D341Med (cell line): ENCODE measurements at places on chromosomes 3 and 15.

DNA sequence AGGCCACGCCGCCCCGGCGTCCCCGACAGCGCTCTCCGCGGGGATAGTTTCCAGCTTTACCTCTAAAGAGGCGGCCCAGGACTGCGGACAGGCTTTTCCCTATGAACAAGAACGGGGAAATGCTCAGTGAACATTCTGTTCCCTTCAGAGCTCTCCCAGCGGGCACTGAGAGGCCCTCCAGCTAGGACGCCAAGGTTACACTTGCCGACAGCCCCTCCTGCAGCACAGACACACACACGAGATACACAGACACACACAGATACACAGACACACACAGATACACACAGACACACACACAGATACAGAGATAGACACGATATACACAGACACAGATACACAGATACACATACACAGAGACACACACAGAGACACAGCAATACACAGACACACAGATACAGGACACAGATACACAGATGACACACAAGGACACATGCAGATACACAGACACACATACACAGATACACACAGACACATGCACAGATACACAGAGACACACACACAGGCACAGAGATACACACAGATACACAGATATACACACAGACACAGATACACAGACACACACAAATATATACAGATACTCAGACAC is 533 bp upstream of the OCA2 start:
- DNase-seq: no peak

- DNase-seq: no peak
Observed at GRCh38 chr15:35256141-35256540, 171.0 kb upstream of the NANOGP8 start.

DNA sequence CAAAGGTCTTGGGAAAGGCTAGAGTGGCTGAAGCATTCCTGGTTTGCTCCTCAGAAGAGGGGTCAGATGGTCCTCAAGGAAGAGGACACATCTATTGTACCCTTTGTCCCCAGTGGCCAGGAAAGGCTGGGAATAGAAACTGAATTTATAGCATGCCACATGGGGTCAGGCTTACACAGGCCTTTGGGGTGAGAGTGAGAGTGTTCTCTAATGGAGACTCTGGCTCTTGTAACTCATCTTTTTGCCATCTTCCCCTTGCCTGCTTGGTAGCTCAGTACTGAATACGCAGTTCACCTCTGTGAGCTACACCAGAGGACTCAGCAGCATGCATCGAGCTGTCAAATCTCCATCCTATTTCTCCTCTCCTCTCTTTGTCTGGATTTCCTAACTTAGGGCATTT is 87.5 kb downstream of the ATP2B2 start:
- peak; percentile 61 for DNase-seq

DNA sequence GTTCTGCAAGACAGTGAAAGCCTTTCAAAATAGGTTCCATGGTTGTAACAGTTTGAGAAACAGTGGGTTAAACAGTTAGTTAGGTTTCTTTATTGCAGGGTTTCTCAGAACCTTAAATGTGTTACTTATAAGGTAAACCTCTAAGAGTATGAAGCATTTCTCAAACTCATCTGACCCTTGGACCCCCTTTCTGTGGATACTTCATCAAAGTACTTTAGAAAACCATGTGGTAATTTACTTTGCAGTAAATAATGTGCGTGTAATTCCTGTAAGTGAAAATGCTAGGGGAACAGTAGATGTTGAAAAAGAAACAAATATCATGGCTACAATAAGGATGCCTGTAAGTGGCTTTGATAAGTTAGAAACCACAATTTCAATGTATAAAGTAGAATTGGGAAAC is 354.6 kb upstream of the RARB start:
- DNase-seq: no peak

DNA sequence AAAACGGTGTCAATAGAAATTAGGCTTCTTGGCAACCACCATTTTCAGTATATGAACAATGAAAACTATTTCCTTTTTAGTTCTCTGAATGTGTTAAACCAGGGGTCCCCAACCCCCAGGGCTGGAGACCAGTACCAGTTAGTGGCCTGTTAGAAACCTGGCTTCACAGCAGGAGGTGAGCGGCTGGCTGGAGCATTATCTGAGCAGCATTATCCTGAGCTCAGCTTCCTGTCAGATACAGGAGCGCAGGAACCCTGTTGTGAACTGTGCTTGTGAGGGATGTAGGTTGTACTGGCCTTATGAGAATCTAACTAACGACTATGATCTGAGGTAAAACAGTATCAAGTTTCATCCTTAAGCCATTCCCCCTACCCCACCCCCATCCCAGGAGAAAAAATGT is 328.7 kb downstream of the ZBBX start:
- DNase-seq: no peak

DNA sequence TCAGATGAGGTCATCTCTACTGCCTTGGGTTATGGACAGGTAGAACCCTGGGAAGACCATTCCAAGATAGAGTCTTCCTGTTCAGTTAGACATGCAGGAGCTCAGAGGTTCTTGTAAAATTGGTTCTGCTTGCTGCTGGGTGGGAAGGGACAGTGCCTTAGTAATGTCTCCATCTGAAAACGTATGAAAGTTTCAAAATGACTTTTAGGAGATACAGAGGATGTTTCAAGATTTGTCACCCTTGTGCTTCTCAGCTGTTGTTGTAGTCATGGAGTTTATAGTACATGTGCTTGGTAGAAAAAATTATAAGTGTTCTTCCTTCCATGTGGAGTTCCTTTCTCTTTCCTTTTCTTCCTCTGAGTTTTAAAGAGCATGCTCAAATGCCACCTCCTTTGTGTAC is 885.2 kb upstream of the CFAP20DC start:
- DNase-seq: no peak

DNA sequence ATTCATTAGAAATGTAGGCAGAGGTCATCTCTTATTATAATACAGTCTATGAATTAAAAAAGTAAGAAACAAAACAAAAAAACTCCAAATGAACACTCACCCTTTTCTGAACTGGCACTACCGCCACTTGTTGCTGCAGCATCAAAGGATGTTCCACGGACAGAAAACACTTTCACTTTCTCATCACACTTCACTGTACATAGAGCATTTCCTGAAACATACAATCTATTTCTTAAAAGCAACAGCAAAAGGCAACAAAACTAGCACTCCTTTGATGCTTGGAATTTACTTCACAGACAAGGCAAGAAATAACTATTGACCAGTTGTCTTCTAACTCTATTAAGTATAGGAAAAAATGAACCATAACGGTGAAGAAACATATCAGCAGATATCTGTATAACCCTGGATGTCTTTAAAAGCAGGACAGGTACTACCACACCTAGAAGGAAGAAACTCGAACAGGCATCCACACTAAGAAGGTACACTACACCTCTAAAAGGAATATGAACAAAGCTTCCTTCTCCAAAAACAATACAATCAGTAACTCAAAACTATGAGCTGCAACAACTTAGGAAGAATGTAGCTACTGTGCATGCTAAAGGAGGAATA is 24.9 kb downstream of the ETFA start:
- no peak for DNase-seq

- DNase-seq: no peak
Observed at GRCh38 chr3:2713923-2714322, 396.3 kb downstream of the IL5RA start.

GRCh38 chr3:190973771-190974170 is 111.3 kb upstream of the GMNC start:
- no peak for DNase-seq
